ENCODE measurements at places on chromosomes 4 and X.

DNA sequence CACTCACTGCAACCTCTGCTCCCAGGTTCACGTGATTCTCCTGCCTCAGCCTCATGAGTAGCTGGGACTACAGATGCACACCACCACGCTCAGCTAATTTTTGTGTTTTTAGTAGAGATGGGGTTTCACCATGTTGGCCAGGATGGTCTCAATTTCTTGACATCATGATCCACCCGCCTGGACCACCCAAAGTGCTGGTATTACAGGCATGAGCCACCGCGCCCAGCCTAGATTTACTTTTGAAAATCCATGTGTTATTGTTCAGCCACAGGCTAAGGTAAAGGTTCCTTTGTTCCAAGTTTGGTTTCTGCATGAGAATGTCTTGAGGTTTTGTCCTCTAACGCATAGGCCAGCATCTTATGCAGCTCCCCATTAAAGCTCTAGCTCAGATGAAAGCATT lies 371.6 kb downstream of the DMD start:
- no peak for DNase-seq

DNA sequence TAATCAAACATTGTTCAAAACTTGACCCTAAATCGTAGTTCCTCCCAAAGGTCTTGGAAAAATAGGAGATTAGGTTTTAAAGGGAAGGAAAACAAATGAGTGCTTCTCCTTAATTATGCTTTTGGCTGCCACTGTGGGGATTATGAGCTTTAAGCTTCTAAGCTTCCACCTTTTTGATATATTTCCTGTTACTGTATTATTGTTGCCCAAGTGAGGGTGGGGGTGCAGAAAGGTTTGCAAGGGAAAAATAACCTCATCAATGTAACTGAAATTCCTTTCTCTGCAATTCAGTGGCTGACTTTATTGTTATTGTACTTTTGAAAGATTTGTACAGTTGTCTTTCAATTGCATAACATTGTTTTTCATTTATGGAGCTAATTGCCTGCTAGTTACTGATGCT lies 285.1 kb downstream of the FRMPD4 start:
- no peak for DNase-seq

GRCh38 chr4:1414831-1415680 lies 8.8 kb upstream of the NKX1-1 start:
- no peak for DNase-seq

DNA sequence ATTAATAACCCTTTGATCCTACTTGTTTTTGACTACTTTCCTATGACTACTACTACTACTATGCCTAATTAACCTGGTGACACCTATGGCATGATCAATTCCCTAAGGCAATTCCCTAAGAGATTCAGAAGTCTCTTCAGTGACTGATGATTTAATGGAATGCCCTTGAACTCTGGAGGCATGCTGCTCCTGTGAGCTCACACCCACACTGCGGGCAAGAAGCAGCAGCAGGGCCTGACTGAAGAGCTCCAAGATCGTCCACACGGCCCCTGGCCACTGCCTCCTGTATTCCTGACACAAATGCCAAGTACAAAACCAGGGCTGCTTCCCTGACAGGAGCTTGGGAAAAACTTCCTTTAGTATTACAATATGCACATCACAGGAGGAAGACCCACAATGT lies 74.2 kb upstream of the STS start:
- DNase-seq, result no peak

- DNase-seq, result no peak
These were observed 247.9 kb upstream of the EPHA5 start for GRCh38 chr4:65918212-65918611.

DNA sequence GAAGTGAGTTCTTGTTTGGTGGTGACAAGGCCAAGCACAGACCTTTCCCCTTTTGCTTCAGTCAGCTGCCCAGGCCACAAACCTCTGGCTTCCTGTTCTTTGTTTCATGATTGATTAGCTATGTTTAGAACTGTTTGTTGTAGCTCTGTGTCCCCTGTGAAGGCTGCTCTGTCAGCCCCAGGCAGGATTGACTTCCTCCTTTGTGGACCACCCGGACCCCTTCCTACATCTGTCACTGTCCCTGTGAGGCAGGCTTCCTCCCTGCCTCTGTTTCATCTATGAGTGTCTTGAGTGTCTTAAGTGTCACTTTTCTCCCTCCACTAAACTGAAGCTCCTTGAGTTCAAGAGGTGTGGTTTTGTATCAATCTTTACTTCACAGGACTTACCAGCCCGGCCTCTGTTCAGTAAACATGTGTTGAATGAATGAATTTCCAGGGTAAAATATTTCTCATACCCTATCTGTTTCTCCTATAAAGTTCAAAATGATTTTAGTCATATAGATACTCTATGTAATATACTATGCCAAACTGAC lies 83.5 kb downstream of the ZNF674 start:
- DNase-seq, result no peak

DNA sequence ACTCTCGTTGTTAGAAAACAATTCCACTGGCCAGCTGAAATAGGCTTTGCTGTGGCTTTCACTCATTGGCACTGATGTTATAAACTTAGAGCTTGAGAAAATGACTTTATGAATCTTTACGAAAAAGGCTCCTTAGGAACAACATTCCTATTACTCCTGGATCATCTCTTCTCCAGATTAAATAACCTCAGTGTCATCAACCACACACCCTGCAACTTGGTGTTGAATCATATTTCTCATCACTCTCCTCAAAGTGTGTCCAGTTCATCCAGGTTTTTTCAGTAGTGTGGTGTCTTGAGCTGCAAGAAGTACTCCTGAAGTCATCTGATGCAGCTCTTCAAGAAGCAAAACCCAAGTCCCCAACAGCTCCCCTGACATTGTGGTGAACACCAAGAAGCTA lies 28.1 kb upstream of the ANOS1 start:
- no peak for DNase-seq
